ENCODE measurements at places on chromosomes 16 and 17. TPM values are rescaled to one million over a fixed set of nuclear protein-coding genes. Genes with fewer than 3 reads are reported as not detected.

The TTLL6 gene
- total RNA-seq: not detected

The HBZ gene
- not detected for total RNA-seq

The SMARCE1 gene
- total RNA-seq: 64.8 TPM

The KIF18B gene
- 12.4 TPM for total RNA-seq

The MMP25 gene
- total RNA-seq: 0.13 TPM

The C1QL1 gene
- total RNA-seq: 1.4 TPM

The SMIM5 gene
- total RNA-seq: not detected

The NAGS gene
- total RNA-seq: 7.5 TPM

Measured in epithelial cell of alveolus of lung (primary cell).